ENCODE measurements at places on chromosomes 5 and 9.

- no peak for DNase-seq
These were observed 117.2 kb downstream of the PSD2 start for GRCh38 chr5:139912804-139913203.

DNA sequence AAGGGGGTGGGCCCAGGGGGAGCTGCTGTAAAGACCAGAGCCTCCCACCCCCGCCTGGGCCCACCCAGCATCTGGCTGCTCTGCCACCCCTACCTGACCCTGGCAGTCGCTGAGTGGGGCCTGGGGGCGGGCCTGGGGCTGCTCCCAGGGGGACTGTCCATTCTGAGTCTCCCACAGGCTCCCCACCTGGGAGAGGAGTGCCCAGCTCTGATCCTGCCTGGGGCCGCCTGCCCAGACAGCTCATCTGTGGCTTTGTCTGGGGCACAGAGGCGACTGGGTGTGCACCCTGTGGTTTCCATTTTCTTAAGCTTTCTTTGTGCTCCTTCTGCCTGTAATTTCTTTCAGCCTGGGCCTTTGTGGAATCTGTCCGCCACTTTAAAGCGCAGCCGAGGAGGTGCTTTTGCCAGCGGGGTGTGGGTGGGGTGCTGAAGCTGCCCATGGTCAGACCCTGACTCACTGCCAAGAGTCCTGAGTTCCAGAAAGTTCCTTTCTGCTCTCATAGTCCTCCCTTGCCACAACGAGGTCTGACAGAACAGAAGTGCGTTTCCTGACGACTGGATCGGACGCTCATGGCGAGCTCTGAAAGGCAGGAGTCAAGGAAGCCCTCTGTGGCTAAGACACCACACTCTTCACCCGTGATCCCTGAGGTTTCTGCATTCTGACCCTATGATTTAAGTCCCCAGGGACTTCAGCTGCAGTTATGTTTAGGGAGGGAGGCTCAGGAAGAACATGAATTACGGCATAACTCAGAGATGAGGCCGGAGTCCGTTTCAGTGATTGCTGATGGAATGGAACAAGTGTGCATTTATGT, 225.0 kb downstream of the FANCC start:
- DNase-seq: no peak

DNA sequence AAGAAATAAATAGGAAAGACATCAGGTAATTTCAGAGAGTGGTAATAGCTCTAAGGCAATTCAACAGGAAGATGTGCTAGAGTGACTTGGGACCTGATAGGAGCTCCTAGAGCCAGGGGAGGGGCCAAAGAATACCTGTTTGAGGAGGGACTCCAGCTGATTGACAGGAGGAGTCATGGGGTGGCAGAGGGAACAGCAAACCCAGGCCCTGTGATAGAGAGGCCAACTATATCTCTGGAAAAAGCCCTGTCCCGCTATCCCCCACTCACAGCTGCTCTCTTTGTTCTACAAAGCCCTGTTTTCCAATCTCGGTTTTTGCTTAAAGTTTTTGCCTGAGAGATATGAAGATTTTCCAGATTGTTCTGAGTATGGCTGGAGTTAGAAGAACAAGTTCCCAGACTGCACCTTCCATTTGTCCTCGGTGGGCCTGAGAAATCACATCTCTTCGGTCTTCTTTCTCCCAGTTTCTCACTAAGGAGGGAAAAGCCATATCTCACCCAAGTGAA, 9.0 kb upstream of the NSD1 start:
- DNase-seq: no peak

GRCh38 chr9:121830441-121831140, 179.2 kb downstream of the DAB2IP start:
- no peak for DNase-seq

- no peak for DNase-seq
These were observed 63.1 kb downstream of the GTF3C4 start for GRCh38 chr9:132733260-132733815.

- no peak for DNase-seq
These were observed 450.8 kb downstream of the NFIB start for GRCh38 chr9:13863112-13863511.

GRCh38 chr9:80091526-80091925, 519.8 kb downstream of the TLE4 start:
- DNase-seq: no peak

GRCh38 chr5:56012281-56012963, 17.7 kb upstream of the IL6ST start:
- DNase-seq: peak; percentile 52
